ENCODE measurements at places on chromosomes 1 and 21.

DNA sequence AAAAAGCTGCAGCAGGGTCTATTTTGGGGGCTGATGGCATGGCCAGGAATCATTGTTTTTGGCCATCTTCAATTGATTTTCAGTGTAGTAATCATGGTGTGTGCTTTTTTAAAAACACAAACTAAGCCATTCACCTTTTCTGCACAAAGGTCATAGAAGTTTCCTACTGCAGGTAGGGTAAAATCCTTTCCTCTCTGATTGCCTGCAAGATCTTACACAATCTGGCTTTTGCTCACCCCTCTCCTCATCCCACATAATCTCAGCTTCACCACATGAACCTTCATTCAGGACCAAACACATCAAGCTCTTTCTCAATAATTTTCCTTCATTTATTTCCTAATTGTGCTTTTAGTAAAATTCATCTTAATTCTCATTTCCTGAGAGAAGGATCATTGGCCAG is 38.3 kb upstream of the GBP5 start:
- peak overlapping the region; percentile 75 for H3K4me3 ChIP-seq
- peak overlapping the region; percentile 90 for H3K27ac ChIP-seq
- H3K27me3 ChIP-seq, result no peaks in the 10 kb centered on the region

- H3K27ac ChIP-seq, result peak overlapping the region; percentile 89
- H3K4me3 ChIP-seq, result peak overlapping the region; percentile 79
- peaks cover 74% of the 10 kb centered on the region for H3K4me1 ChIP-seq
- no peaks in the 10 kb centered on the region for H3K27me3 ChIP-seq
Measured at GRCh38 chr1:154342132-154342531, 16.8 kb downstream of the ATP8B2 start.

DNA sequence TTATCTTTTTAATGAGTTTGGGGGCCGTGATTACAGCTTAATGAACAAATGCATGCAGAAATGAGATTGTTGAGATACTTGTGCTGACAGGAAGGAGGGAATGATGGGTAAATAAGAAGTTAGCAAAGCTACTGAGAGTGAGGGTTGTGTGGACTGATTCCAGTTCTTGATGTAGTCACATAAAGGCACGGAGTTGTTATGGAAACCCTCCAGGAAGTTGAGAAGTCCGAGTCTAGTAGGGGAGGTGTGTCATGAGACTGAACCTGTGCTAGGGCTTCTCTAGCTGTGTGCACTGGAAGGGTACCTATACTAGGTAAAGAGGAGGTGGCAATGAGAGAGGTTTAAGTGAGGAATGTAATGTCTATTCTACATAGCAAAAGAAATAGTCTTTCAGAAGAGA is 475.7 kb downstream of the USP25 start:
- no peaks in the 10 kb centered on the region for H3K36me3 ChIP-seq
- no peak for DNase-seq

GRCh38 chr21:37538971-37539590 is 172.5 kb downstream of the DYRK1A start:
- H3K4me1 ChIP-seq, result no peaks in the 10 kb centered on the region
- H3K36me3 ChIP-seq, result no peaks in the 10 kb centered on the region
- no peak overlapping the region for H3K27ac ChIP-seq
- H3K27me3 ChIP-seq, result peaks cover 21% of the 10 kb centered on the region
- no peak overlapping the region for H3K4me3 ChIP-seq

- H3K36me3 ChIP-seq, result no peaks in the 10 kb centered on the region
- H3K27ac ChIP-seq, result no peak overlapping the region
- H3K27me3 ChIP-seq, result no peaks in the 10 kb centered on the region
- no peak overlapping the region for H3K4me3 ChIP-seq
Measured at GRCh38 chr1:42979896-42980800, 21.5 kb upstream of the SLC2A1 start.

GRCh38 chr21:27423906-27424595 is 457.2 kb upstream of the ADAMTS5 start:
- H3K36me3 ChIP-seq, result no peaks in the 10 kb centered on the region
- H3K27me3 ChIP-seq, result no peaks in the 10 kb centered on the region
- H3K27ac ChIP-seq, result no peak overlapping the region
- no peak for DNase-seq

DNA sequence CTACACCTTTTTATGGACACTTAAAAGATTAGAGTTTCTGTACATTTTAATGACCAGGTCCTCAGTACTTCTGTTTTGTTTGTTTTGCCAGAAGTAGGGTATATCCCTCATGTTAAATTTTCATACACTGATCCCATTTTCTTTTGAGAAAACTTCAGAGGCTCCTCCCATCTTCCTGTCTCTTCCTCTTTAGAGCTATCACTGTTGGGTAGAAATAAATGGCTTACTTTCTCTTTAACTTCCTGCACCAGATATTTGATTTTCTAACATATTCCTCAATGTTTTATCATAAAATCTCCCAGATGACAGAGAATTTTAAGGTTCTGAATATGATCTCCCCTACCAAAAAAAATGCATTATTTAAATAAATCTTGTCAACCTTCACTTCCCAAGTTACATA is 23.4 kb downstream of the VAV3 start:
- H3K4me1 ChIP-seq, result peaks cover 29% of the 10 kb centered on the region
- H3K27me3 ChIP-seq, result peaks cover 6% of the 10 kb centered on the region
- H3K27ac ChIP-seq, result no peak overlapping the region
- DNase-seq, result no peak

DNA sequence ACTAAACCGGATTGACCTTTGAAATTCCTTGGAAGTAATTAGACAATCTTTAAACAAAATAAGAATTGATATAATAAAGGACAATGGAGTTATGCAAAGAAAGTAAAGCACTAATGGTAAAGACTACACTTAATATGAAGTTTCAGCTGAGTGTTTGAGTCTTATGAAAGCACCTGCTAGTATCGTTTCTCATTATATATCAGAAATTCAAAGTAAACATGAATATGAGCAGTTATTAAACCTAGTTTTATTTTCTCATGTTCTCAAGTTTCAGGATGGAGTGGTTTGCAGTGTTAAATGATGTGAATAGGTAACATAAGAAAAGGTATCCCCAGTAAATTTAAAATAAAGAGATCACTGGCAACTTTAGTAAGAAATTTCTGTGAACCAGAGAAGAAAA is 188.6 kb downstream of the ZP4 start:
- no peaks in the 10 kb centered on the region for H3K4me1 ChIP-seq
- H3K27me3 ChIP-seq, result no peaks in the 10 kb centered on the region
- H3K27ac ChIP-seq, result no peak overlapping the region
- H3K4me3 ChIP-seq, result no peak overlapping the region
- H3K36me3 ChIP-seq, result no peaks in the 10 kb centered on the region
- DNase-seq, result no peak

DNA sequence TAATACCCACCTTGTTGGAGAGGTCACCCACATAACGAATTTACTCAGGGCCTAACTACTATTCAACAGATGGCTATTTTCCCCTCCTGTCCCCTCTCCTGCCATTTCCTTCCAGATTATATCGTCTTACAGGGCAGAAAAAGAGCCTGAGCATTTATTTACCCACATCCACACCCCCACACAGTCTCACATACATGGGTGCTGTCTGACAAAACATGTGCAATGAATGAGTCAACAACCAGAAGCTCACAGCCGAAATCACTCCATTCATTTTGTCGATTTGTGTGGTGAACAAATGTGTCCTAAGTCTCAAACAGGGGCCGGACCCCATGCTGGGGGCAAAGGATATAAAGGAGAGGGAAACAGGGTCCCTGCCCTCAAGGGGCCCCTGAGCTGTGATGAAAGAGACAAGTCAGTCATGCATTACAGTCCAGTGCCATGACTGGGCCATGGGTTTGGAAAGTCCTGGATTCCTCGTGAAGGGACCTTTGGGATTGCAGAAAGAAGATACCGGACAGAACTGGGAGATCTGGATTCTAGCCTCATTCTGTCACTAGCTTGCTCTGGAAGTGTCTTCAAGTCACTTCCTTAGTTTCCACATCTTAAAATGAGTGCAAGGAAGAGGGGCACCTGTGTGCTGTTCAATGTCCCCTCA is 16.4 kb upstream of the ZNF683 start:
- H3K4me3 ChIP-seq, result no peak overlapping the region
- H3K27ac ChIP-seq, result no peak overlapping the region
- no peaks in the 10 kb centered on the region for H3K36me3 ChIP-seq
- H3K27me3 ChIP-seq, result peaks cover 5% of the 10 kb centered on the region

GRCh38 chr21:37704751-37705150 is 211.5 kb downstream of the KCNJ6 start:
- H3K36me3 ChIP-seq, result no peaks in the 10 kb centered on the region
- H3K4me1 ChIP-seq, result no peaks in the 10 kb centered on the region
- H3K27ac ChIP-seq, result no peak overlapping the region
- H3K4me3 ChIP-seq, result no peak overlapping the region
- peaks cover 11% of the 10 kb centered on the region for H3K27me3 ChIP-seq

DNA sequence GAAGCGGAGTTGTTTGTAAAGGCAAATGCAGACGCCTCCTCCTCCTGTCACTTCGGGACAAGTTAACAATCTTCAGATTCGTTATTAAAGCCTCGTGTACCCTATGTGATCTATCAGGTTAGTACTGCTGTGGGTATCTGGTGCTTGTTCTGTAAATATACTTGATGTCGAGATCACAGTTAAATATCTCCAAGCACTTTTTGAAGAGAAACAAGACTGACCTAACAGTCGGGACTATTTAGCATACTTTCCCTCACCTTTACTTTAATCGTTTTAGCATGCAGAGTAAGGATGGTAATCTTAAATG is 710 bp downstream of the KLHL20 start:
- DNase-seq, result no peak
- H3K36me3 ChIP-seq, result peaks cover 16% of the 10 kb centered on the region
- H3K27me3 ChIP-seq, result peaks cover 11% of the 10 kb centered on the region
- peaks cover 26% of the 10 kb centered on the region for H3K4me1 ChIP-seq

- H3K36me3 ChIP-seq, result no peaks in the 10 kb centered on the region
- no peak overlapping the region for H3K27ac ChIP-seq
- DNase-seq, result peak; percentile 41
Measured at GRCh38 chr1:225962440-225962975, 21.5 kb upstream of the LEFTY2 start.

DNA sequence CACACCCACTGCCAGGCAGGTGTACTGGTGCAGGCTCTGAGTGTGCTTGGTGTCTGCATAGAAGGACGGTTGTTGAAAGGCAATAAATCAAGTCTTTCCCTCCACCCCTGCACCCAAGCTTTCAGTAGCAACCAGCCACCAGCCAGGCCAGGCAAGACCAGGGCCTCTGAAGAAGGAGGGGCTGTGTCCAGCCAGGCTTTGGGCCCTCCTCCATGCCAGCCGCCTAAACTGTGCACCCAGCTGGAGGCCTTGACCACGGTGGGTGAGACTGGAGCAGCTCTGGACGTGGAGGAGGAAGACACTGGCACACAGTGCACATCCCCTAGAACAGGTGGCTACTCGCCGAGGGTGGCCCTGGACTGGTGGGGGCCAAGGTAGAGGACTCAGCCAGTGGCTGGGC is 4.9 kb downstream of the OLIG2 start:
- peaks cover 63% of the 10 kb centered on the region for H3K27me3 ChIP-seq
- H3K27ac ChIP-seq, result no peak overlapping the region
- H3K36me3 ChIP-seq, result peaks cover 2% of the 10 kb centered on the region
- H3K4me3 ChIP-seq, result no peak overlapping the region
- no peak for DNase-seq
- peaks cover 9% of the 10 kb centered on the region for H3K4me1 ChIP-seq

- DNase-seq, result no peak
- H3K4me3 ChIP-seq, result no peak overlapping the region
- no peak overlapping the region for H3K27ac ChIP-seq
- H3K27me3 ChIP-seq, result peaks cover 46% of the 10 kb centered on the region
- H3K36me3 ChIP-seq, result no peaks in the 10 kb centered on the region
- H3K4me1 ChIP-seq, result peaks cover 26% of the 10 kb centered on the region
Measured at GRCh38 chr1:112712191-112712590, 2.9 kb downstream of the PPM1J start.

GRCh38 chr21:34884346-34884929 is 164.7 kb downstream of the RUNX1 start:
- peaks cover 51% of the 10 kb centered on the region for H3K4me1 ChIP-seq
- H3K4me3 ChIP-seq, result peak overlapping the region; percentile 71
- peaks cover 2% of the 10 kb centered on the region for H3K27me3 ChIP-seq
- H3K36me3 ChIP-seq, result peaks cover 60% of the 10 kb centered on the region
- no peak for DNase-seq

DNA sequence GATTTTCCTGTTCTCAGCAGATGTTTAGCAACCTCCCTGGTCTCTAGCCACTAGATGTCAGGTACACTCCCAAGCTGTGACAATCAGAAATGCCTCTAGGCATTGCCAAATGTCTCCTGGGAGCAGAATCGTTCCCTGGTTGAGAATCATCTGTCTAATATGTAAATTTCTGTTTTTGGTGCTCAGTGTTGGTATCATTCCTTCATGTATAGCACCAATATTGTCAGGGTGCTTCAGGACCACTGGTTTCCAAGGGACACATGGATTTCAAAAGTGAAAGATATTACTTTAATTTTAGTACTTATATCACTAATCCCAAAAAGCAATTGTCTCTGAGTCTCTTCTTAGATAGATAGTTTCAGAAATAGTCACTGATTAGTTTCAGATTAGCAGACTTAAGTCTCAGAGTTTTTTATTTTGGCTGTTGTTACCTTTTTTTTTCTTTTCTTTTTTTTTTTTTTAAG is 160.1 kb downstream of the PTPRC start:
- H3K4me1 ChIP-seq, result no peaks in the 10 kb centered on the region
- peaks cover 14% of the 10 kb centered on the region for H3K36me3 ChIP-seq
- H3K4me3 ChIP-seq, result no peak overlapping the region
- DNase-seq, result no peak
- no peak overlapping the region for H3K27ac ChIP-seq
- H3K27me3 ChIP-seq, result peaks cover 13% of the 10 kb centered on the region
